ENCODE measurements at places on chromosomes 7 and 10. TPM values are rescaled to one million over a fixed set of nuclear protein-coding genes. Genes with fewer than 3 reads are reported as not detected.

ZNF716 gene
- not detected for total RNA-seq

DNA sequence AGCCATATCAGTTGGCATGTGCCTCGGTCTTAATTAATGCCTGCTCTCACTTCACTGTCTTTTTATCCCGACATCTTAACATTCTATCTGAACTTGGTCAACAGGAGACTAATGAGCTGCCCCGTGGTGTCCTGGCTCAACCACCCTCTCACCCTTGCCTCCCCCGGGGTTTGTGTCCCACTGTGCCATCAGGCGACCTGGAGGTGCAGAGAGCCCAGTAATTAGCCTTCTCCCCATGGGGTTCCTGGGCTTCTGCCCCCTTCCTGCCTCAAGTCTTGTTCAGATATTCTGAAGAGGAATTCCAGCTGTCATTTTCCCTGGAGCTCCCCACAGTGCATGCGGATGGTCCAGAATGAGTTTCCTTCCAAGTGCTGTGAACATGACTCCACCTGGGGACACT is 10.1 kb upstream of the JAKMIP3 start:
- DNase-seq, result no peak

DNA sequence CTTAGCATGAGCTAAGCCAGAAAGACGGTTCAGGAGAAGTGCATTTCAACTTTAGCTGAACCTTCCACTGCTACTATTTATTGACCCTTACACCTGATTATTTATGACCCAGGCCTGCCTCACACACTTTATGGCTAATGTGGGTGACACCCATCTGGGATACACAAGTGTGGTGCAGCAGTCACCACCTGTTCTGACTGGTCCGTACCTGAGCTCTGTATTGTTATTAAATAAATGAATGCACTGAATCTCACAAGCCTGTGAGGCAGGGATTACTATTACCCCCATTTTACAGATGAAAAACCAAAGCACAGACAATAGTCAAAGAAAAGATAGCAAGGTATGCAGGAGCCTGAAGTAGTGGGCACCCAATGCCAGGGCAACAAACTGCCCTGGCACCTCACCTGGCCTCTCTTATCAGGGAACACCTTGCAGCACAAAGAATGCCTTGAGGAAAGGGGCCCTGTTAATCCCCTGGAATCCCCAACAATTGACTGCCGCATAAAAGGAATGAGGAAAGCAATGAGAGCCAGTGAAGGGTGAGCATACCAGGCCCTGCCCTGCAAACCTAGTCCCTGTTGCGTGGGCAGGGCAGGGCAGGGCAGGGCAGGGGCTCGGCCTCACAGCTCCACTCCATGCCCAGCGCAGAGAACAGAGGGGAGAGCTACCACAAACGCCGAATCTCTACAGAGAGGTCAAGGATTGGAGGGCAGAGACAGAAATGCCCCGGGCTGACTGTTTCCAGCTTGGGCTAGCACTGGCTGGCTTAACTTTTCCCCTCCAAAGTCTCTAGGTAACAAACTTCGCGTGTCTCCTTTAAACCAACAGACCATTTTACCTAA is 1.3 kb downstream of the ANXA11 start:
- DNase-seq, result peak; percentile 15

GRCh38 chr10:51523440-51523839 is 176.0 kb downstream of the CSTF2T start:
- no peak for DNase-seq

All from HFFc6 (cell line).